Central memory CD4-positive, alpha-beta T cell (primary cell): ENCODE measurements at places on chromosomes 16 and 17.

DNA sequence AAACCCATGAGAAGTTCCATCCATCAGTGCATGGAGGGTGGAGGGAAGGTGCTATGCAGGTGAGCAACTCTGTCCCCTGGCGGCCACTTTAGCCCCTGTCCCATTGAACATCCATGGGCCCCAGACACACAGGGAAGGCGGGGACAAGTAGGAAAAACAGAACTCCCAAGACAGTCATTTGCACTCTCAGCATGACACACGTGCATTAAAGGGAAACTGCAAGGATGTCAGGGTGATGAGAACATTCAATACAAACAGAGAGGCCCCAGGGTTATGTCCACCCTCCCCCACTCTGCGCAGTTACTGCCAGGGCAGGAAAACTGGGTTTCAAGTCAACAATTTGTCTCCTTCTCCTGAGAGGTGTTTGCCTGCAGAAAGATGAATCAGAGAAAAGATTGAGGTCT, 44.0 kb upstream of the AKTIP start:
- DNase-seq = no peak

GRCh38 chr16:35195864-35196216, 1736.4 kb downstream of the TP53TG3F start:
- no peak for DNase-seq

- DNase-seq = no peak
Observed at GRCh38 chr16:50815382-50815781, 73.5 kb downstream of the CYLD start.

DNA sequence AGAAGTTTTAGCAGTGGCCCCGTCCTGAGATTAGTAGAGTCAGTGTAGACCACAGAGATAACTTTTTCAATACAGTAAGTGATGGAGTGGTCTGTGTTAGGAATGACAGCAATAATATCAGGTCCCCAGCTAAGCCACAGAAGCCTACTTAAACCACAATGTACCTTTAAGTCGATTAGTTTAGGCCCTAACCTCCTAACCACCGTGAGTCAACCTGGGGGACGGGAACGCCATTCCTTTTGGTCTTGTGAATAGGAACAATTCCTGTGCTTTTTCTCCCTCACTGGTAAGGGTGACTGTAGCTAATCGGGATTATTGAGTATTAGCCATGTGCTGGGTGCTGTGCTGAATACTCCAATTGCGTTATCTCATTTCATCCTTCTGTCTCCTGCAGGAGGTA, 14.0 kb downstream of the YPEL2 start:
- DNase-seq = no peak

DNA sequence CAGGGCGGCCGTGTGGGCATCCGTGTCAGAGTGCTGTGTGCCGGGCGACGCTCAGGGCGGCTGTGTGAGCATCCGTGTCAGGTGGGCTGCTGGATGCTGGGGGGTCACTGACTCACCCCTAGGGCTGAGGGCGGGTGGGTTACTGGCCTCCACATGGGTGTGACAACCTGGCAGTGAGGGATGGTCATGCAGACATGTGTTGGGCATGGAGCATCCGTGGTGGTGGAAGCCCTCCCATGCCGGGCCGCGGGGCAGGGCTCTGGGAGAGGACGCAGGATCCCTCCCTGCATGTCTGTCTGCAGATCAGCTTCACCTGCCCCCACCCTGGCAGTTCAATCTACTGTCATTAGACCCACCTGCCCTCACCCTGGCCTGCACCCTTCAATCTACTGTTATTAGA, 56.3 kb downstream of the METRNL start:
- DNase-seq = no peak

GRCh38 chr16:51562891-51563290, 411.8 kb upstream of the SALL1 start:
- no peak for DNase-seq

- DNase-seq = no peak
Observed at GRCh38 chr17:61594294-61594825, 3.3 kb upstream of the NACA2 start.

- DNase-seq = no peak
Observed at GRCh38 chr17:75568412-75569255, 19.0 kb upstream of the MYO15B start.

GRCh38 chr17:51857052-51857597, 301.4 kb downstream of the CA10 start:
- DNase-seq = no peak
